ENCODE measurements at places on chromosomes 7 and 10.

- DNase-seq = peak; percentile 9
These were observed 22.7 kb downstream of the DYNC1I1 start for GRCh38 chr7:95794917-95795515.

GRCh38 chr10:103855424-103855823, at the start of gene SH3PXD2A:
SH3PXD2A (minus strand) TSS chr10:103855576; CDS start chr10:103855266, 310 bp downstream.
- DNase-seq = no peak

DNA sequence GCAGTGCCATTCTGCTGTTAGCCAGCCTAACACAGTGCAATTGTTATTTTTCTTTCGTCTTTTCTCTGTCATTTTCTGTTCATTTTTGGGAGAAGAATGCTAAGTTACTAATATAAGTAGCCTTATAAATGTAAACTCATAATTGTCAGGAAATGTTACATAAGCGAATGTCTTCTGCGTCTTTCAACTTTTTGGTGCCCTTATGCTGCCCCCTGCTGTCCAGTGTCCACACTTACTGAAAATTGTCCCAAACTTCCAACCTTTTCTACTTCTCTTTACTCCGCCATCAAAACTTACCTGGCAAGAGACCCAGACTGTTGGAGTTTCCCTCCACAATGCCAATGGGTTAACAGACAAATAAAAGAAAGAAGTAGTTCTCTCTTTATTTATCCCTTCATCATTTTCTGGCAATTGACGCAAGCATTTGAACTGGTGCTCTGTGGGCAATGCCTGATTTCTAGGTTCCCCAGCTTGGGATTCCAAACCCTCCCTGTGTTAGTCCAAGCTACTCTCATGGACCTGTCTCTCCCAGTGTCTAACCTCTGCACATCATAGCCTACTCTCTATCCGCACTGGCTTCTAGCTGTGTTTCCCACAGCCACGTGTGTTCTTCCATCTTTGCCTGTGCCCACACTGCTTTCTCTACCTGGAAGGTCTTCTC, 21.0 kb upstream of the EPC1 start:
- no peak for DNase-seq

- DNase-seq = no peak
These were observed 221.4 kb upstream of the SEMA3C start for GRCh38 chr7:81140252-81140651.

GRCh38 chr7:108402865-108403264, 53.4 kb downstream of the NRCAM start:
- DNase-seq = no peak

DNA sequence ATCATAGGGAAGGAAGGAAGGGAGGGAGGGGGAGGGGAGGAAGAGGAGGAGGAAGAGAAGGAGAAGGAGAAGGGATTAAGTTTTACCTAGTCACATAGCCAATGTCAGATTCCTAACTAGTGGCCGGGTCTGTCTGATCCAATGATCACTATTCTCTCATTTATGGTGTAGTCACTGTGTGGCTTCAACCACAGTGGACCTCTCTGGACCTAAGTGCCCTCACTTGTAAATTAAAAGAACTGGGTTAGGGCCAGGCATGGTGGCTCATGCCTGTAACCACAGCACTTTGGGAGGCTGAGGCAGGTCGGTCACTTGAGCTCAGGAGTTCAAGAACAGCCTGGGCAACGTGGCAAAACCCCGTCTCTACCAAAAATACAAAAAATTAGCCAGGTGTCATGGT, 6.6 kb upstream of the SERPINE1 start:
- DNase-seq = no peak

DNA sequence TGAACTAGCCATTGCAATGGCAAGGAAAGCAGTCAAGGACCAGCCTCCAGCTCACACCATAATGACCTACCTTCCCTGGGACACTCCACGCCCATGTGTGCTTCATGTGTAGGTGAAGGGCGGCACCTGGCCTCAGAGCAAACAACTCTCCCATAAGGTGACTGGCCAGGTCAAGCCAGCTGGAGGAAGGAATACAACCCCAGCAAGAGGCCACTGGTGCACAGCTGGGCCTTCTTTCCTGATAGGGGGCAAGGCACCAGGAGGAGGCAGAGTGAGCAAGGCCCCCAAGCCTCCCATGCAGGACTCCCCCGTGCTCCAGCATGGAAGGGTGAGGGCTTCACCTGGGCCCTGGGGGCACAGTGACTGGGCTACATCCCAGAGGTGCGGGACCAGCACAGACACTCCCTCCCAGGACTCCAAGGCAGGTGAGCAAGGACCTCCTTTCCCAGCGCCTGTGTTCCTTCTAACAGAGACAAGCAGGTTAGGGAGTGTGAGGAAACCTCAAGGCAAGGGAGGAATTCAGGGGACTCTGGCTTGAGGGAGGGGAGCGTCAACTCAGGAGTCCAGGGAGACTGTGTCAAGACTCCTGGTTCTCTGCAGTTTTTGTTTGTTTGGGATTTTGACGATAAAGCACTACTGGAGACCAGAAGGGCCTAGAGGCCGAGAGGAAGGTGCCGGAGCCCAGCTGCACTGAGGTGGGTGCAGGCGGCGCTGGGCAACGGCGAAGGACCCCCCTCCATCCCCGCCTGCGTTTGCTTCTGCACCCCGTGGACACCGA, 1.7 kb downstream of the PTPRN2 start:
- DNase-seq = no peak

DNA sequence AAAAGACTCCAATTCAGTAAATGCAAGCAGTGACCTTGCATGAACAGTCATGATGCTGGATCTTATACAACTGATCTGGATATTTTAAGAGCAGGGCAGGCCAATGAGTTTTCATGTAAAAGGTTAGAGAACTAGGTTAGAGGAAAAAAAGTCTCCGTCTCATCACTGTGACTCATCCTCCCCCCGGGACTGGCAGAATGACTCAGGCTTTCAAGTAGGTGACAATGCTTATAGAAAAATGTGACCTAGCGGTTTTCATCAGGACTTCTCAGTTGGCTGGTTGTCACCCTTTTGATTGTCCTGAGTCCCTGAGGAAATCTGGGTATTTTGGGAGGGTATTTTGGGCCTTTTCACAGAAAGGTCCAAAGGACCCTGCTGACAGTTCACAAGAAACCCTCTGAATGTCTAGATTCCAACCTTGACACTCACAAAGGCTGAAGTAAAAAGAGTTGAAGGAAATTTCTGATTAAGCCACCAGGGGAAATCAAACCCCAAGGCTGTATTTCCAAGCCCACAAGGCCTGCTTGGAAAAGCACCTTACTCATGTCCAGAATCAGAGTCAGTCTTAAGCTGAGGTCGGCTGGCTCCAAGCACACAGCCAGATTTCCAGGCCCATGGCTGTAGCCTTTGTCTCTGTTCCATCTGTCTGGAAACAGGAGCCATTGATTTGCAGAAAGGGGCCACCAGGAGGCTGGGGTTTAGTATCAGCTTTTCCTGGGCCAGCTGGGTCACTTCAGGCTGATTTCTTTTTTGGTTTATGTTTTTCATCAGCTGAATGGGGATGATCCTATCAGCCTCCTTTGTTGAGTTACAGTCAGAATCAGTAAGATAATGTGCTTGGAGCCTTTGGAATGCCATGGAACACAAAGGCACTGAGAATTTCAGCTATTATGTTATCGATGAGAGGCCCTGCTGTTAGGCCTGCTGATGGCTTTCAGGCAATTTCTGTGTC, 226.4 kb upstream of the HABP2 start:
- DNase-seq = peak; percentile 53

DNA sequence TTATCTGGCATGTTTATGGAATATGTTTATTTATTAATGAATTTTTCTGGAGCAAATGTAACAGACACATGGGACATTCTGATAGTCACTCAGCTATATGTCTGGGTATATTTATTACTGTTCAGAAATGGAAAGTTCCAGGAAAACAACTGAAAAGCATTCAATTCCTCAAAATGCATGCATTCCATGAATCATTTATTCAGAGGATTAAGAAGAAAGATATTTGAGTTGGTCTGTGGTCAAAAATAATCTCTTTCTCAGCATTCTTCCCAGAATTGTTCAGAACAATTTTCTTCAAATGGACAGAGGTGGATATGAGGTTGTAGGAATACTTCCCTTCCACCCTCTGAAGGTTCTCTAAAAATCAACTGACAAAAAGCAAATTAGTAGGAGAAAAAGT, 97.6 kb upstream of the ITGB1 start:
- DNase-seq = no peak

GRCh38 chr7:152596824-152597223, 79.1 kb downstream of the XRCC2 start:
- no peak for DNase-seq

DNA sequence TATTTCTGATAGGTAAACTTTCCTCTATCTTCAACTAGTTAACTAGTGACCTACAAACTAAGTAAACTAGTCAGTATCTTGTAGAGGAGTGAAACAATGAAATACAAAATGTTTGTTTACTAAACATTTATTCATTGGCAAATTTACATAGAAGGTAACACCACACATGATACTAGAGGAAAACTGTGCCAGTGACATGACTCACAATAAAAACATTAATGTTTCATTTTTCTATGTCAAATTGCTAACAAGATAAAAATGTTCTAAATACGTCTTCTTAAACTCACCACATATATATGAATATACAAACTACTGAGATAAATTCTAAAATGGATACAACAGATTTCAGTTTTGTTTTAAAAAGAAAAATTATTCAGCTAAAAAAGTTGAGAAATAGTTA, 471.3 kb downstream of the PARD3 start:
- no peak for DNase-seq

- DNase-seq = no peak
These were observed 23.0 kb downstream of the TOMM7 start for GRCh38 chr7:22799633-22800032.

DNA sequence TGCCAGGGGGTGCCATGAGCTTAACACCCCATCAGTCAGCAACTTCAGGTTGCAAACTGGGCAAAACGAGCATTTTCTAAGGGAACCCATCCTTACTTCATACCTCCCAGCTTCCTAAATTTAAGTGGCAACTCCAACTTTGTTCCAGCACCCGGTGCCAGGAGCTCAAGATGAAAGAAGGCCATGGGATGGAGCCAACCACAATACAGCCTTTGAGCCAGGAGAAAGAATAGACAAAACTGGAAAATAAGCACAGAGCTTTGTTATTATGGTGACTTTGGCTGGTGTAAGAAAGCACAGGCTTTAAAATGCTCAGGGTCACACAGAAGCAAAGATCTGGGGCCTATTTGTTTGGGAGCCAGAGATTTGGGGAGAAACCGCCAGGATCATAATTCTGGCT, 388.7 kb upstream of the MGMT start:
- no peak for DNase-seq

GRCh38 chr7:11176985-11177555, 203.4 kb downstream of the PHF14 start:
- DNase-seq = no peak

DNA sequence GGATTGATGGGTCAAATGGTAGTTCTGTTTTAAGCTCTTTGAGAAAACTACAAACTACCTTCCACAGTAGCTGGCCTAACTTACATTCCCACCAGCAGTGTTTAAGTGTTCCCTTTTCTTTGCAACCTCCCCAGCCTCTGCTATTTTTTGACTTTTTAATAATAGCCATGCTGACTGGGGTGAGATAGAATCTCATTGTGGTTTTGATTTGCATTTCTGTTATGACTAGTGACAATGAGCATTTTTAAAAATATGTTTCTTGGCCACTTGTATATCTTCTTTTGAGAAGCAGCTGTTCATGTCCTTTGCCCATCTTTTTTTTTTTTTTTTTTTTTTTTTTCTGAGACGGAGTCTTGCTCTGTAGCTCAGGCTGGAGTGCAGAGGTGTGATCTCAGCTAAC, 155.2 kb upstream of the BMPER start:
- no peak for DNase-seq

DNA sequence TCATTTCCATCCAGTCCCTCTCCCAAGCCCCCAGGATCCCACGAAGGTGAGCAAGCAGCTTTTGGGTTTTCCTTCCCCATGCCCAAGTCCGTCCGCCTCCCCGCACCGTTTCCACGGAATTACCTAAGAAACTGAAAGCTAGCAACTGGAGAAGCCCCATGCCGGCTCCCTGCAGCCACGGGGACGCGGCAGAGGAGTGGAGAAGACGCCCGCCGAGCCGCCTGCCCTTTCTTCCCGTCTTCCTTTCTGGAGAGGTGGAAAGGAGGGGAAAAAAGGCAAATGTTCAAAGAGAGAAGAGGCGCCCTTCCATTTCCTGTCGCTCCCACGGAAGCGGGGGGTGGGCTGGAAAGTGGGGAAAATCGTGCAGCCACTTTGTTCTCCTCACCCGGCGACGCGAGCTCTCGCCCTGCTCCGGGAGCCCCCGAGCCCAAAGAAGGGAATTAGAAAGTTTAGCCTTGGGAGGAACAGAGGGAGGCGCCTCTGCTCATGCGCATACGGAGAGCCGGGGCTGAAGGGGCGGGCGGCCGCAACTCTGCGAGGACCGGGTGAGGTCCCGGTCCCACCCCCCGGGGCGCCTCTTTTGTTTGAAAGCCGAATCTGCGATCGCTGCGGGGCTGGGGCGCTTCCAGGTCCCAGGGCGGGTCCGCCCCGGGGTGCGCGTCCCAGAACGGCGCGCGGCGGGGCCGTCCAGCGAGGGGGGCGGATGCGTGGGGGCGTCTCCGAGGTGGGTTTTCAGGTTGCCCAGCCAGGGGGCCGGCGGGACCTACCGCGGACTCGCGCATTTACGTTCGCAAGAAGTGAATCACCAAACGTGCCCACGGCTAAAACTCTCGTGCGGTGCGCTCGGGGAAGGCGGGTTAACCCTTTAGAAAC, at the start of gene LAMB1:
Gene LAMB1, minus strand, starts transcription at position 436 of the 873 bp plus-strand sequence. Its CDS starts 276 bp downstream, at position 160.
- DNase-seq = peak; percentile 67

DNA sequence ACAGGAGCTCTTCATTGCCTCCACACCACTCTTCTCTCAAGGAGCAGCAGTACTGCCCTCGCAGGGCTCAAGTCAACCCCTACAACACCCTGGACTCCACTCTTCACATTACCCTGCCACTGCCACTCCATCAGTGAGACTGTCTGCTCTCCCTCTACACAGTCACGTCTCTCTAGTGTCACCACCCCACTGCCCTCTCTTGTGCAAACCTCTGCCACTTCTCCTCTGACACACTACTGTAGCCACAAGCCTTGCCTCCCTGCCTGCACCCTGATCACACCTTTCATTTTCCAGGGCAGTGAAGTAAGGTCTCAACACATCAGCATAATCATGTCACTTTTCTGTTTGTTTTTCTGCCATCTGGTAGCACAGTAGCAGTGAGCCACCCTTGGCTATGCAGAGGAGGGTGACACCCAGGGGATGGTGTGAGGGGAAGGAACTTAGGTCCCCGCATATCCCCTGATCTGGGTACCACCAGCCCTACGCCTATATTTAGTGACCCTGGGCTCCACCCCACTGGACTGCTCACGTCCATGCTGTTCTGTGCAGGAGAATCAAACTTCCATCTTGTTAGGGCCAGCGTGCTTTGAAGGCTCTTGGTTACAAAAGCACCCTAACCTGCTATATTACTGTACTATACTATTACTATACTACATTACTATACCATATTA, 1.6 kb downstream of the C10orf143 start:
- no peak for DNase-seq

- DNase-seq = no peak
These were observed 132.3 kb upstream of the POT1 start for GRCh38 chr7:125061776-125062397.

DNA sequence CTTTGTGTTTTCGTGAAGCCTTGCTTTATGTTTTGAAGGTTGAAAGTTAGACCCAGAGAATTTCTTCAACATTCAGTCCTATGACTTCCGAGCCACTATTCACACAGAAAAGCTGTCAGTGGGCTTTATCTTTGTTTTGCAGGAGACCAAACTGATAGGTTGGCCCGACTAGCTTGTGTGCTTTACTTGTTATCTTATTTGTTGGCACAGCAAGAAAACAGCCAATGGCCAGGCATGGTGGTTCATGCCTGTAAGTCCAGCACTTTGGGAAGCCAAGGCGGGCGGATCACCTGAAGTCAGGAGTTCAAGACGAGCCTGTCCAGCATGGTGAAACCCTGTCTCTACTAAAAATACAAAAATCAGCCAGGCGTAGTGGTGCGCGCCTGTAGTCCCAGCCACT, 16.0 kb upstream of the GDI2 start:
- DNase-seq = no peak

GRCh38 chr10:35565602-35566081, 39.5 kb upstream of the GJD4 start:
- no peak for DNase-seq

Measured in SW 1271 (cell line).